ENCODE measurements at places on chromosomes 4 and X.
A peak's percentile ranks its signal among the peaks of the same experiment; 100 is the strongest.

GRCh38 chrX:69321006-69321655 lies 155.9 kb upstream of the PJA1 start:
- DNase-seq = no peak

DNA sequence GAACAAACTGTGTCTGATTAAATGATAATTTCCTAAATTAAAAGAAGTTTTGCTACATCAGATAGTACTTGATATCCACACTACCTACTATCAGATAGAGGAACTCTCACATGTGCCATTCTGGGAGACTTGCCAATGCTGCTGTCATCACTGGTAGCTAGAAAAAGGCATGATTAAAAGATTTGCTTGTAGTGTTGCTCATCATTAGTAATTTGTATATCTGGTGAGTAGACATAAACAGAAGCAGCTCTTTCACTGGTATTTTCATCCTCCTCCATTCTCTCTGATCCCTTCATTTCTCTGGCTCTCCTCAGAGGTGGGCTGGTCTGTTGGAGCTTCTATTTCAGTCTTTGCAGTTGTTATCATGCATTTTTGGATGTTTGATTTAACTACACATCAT lies 56.0 kb downstream of the SPRY1 start:
- DNase-seq = peak; percentile 77

- DNase-seq = no peak
Measured at GRCh38 chr4:83009529-83009928, 1.1 kb downstream of the LIN54 start.

- no peak for DNase-seq
Measured at GRCh38 chr4:38967260-38968095, 64.7 kb downstream of the TMEM156 start.
